Stimulated activated CD8-positive, alpha-beta memory T cell treated with anti-CD3 and anti-CD28 coated beads, Interleukin-7, amount 100 ng/mL, for 4 hours (primary cell): ENCODE measurements at places on chromosomes 5 and 9.

DNA sequence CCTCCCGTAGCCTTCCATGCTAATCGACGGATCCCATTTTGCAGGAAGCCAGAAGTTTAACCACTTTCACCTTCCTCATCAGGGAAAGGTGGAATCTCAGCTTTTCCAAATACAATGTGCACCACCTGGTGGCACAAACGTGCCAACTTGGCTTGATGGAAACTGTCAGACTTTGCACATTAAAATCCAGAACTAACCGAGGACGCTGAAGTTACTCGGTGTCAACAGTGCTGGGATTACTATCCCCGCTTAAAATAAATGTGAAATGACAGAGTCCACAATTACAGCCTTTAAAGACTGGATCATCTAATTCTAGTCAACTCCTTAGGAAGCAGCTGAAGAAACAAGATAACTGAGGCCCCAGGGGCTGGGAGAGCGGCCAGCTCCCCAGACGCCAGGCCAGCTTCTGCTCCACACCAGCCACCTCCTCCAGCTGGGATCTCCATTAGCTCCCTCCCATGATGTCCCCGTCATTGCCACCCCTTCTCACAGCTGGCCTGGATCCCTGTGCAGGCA, 50.1 kb upstream of the RETREG1 start:
- no peak for DNase-seq

DNA sequence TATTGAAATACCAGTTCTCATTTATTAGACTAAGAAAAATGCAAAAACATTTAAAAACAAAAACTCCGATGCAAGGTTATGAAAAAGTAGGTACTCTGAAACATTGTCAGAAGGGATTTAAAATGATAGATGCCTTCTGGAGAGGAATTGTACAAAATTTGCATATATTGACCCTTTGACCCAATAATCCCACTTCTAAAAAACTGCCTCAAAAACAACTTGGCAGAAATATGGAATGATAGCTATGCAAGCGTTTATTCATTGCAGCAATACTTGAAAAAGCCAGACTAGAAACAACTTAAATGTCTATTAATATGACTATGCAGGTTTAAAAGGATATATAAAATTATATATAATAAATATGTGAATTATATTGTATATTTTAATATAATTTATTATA, 118.4 kb downstream of the PLK2 start:
- no peak for DNase-seq

DNA sequence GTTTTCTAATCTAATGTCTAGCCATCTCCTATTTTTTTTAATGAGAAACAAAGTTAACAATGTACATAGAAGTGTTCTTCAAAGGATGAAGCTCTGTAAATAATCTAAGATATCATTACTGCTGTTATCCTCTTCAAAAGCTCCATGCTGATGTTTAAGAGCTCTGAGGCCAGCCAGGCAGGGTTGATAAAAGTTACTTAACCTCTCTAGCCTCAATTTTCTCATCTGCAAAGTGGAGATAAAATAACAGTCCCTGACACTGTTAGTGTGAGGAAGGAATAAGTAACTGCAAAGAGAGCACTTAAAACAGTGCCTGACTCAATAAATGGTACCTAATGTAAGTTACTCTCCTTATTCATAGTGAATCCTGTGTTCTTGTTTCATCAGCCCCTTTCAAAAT, 60.1 kb downstream of the LHFPL2 start:
- no peak for DNase-seq

- DNase-seq, result no peak
Measured at GRCh38 chr5:11760934-11761603, 143.2 kb downstream of the CTNND2 start.

GRCh38 chr9:13718086-13718485, 438.6 kb upstream of the MPDZ start:
- no peak for DNase-seq

GRCh38 chr5:41770799-41771198, 99.4 kb downstream of the OXCT1 start:
- DNase-seq, result no peak

GRCh38 chr9:134326724-134327601, 708 bp downstream of the RXRA start:
- DNase-seq, result no peak

- DNase-seq, result no peak
Measured at GRCh38 chr5:135880278-135880677, 15.4 kb downstream of the IL9 start.

GRCh38 chr9:108296056-108296455, 559.7 kb downstream of the ACTL7B start:
- DNase-seq, result no peak

GRCh38 chr5:170097934-170098333, 7.8 kb upstream of the FOXI1 start:
- DNase-seq, result no peak

- DNase-seq, result no peak
Measured at GRCh38 chr5:78420548-78420947, 60.1 kb downstream of the SCAMP1 start.

DNA sequence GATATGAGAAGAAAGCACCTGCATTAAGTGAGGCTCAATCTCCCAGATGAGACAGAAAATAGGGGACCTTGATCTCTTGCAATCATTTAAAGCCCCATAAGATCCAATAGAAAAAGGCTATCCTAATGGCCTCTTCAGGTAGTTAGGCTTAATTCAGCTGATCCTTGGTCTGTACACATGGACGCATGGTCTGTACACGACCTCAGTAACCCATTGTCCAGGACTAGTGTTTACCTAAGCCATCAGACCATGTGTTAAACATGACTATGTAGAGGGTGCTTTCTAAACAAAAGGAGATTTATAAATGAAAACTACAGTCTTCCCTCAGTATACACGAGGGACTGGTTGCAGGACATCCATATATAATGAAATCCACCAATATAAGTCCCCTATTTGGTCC, 7.5 kb downstream of the MARCHF3 start:
- DNase-seq, result no peak

DNA sequence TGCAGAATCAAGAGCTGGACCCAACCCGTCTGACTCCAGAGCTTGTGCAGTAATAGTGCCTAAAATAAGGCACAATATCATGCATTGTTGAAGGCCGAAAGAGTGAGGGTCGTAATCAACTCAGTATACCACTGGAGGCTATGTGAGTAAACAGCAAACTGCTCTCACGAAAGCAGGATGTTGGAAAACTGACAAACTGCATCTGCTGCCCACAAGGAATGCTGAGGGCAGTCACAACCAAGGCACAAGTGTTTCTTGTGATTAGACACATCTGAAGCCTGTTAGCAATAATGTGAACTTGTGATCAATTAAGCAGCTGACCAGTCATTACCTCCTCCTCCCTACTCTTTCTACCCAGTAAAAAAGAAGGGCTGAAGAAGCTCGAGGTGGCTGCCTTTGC, 48.8 kb downstream of the TRPM3 start:
- DNase-seq, result no peak

DNA sequence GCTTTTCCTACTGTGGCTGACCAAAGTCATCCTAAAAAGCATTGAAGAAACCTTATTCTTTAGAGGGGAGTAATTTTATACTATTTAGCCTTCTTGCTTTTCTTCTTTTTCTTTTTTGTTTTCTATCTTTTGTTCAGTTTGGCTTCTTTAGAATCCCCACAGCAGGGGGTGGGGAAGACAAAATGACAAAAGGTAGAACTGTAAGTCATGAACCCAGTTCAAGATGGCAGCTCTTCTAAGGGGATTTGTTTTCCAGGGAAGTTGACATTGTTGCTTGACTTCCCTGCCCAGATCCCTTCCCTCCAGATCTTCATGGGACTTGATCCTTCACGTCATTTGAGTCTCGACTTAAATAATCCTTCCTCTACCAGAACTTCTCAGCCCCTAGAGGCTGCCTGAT, 692.4 kb upstream of the DMAC1 start:
- DNase-seq, result no peak

- DNase-seq, result no peak
Measured at GRCh38 chr5:125117566-125117965, 371.1 kb upstream of the ZNF608 start.

DNA sequence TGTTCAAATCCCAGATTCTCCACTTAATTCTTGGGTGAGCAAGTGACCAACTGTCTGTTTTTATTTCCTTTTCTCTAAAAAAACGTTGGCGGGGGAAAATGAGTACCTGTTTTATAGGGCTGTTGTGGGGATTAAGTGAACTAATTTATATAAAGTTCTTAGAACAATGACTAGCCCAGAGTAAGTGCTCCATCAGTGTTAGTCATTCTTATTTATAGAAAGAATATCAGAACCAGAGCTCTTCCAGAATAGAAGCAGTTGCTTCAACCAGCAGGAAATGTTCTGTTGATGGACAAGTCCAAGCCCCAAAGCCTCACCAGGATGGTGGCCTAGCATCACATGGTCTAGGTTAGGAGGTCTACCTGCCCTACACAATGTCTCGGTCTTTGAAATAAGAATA, 379.2 kb downstream of the ACTL7B start:
- no peak for DNase-seq

- no peak for DNase-seq
Measured at GRCh38 chr9:90517103-90517502, 125.5 kb downstream of the DIRAS2 start.

- DNase-seq, result no peak
Measured at GRCh38 chr9:98572796-98573195, 135.9 kb downstream of the GABBR2 start.

- no peak for DNase-seq
Measured at GRCh38 chr9:116504893-116505480, 182.1 kb upstream of the TRIM32 start.

- DNase-seq, result no peak
Measured at GRCh38 chr9:95005278-95006143, 279.0 kb downstream of the AOPEP start.
